ENCODE measurements at places on chromosomes 2 and 18. TPM values are rescaled to one million over a fixed set of nuclear protein-coding genes. Genes with fewer than 3 reads are reported as not detected.

GRCh38 chr2:54613386-54613785 is 110.1 kb upstream of the EML6 start:
- DNase-seq, result no peak

DNA sequence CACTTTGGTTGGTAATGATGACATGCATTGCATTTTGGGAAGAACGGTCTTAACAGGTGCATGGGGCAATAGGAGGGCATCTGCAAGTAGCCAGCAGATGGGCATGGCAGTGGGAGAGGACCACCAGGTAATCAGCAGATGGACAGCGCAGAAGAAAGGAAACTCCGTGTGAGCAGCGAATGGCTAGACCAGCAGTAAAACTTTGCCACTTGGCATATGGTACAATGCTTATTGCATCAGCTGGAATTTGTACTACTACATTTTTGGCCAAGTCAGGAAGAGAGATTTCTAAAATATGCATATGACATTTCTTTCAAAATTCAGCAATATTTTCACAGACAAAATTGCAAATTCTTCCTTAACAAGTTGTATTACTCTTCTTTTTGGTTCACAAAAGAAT is 768.5 kb downstream of the LRP1B start:
- no peak for DNase-seq

DNA sequence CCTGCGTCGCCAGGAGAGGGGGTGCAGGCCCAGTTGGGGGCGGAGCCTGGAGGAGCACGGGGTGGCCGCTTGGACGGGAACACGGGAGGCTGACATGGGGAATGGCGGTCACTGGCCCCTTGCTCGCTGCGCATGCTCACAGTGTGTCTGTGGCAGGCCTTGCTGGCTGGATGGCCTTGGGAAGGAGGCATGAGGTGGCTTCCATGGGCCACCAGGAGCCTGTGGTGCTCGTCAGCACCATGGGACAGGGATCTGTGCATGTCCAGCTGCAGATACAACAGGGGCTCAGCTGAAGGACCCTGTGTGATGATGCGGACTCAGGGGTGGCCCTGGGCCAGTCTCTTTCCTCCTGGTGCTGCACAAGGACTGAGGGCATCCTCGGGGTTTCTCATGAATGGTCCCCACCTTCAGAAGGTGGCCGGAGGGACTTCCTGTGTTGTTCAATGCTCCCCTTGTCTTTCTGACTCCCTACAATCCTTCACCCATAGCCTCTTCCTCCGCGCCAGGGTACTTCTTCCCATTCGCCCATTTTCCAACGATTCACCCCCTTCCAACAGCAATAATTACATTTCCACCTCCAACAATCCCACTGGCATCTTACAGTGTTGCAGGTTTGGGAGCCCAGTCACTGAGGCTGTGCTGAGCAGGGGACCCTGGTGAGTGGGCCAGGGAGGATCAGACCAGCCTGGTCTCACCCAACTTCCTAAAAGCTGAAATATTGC is 3.4 kb upstream of the SP140L start:
- DNase-seq, result no peak

DNA sequence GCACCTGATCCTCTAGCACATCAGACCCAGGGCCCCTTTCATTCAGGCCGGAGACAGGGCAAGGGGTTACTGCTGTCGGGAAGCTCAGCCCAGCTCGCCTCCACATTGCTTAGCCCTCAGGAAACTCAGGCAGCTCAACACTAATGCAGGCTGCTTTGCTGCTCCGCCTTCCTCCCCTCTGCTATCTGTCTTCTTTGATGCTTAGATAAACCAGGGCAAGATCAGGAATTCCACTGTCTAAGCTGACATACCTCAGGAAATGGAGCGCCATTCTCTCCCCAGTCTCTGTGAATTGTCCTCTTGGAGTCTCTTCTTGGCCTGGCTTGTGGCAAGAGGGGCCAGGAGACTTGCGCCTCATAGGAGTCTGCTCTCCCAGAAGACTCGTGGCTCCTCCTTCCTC is 25.5 kb upstream of the EXOC6B start:
- no peak for DNase-seq

- no peak for DNase-seq
These were observed 72.3 kb downstream of the SMAD7 start for GRCh38 chr18:48878471-48878870.

GRCh38 chr18:62033207-62033606 is 140.4 kb upstream of the RNF152 start:
- no peak for DNase-seq

DNA sequence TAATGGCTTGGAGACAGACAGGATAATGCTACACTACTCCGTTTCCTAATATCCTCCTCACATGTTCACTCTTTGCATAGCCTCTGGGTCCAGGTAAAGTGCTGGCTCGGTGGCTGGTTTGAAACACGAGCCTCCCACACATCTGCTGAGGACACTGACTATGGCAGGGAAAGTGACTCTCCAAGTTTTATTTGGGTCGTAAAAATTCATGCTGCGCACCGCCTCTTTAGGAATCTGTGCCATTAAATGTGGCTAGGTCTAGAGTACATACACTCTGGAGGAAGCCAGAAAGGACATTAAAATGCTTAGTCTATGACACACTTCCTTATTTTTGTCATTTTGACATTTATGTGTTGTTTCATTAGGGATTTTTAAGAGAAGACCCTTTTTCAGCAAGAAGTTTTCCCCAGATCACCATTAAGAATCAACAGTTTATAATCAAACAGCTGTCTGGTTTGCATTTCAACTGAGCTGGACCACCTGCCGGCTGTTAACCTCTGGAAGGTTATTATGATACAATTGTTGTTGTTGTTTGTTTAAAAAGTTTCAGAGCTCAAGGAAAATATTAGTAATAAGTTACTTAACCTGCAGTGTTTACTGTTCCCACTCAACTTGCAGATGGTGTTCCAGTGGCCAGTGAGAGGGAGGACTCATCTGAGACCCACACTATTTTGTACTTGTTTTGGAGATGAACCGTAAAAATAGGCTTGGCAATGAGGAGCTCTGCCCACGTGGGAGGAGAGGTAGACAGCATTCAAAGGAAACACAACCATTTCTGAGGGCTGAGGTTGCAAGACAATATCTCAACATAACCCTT is 443.3 kb upstream of the MEIS1 start:
- DNase-seq, result no peak

DNA sequence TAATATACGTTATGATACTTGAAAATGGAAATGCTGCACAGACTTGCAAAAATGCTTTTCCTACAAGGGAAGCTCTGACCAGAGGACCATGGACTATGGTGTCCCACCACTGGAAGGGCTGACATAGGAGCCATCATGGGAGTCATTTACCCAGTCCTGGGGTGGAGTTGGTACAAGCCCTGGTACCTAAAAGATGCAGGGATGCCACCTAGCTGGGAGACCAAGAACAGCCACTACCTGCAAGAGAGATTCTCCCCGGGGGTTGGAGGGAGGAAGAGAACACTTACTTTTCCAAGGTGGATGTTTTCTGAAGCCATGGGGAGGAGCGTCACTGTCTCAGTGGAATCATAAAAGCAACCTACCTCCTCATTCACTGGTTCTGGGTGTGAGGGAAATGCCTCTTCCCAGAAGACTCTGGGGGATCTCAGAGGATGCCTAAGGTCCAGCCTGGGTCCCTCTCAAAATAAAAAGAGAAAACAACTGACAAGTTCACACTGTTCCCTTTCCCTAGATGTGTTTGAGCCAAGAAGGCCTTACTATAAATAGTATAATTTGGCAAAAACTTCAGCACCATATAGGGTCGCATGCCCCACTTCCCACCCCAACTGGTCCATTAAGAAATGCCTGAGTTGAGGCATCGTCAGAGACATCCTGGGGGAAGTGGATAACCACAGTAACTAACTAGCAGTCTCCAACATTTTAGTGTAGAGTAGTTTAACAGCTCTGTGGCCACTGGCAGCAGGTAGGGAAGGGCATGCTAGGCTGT is 39.9 kb downstream of the REEP1 start:
- no peak for DNase-seq

- no peak for DNase-seq
These were observed 173.2 kb downstream of the MYO3B start for GRCh38 chr2:170350929-170351826.

CRYBA2 gene
- not detected for total RNA-seq

ESPNL gene
- total RNA-seq, result not detected

BOLL gene
- not detected for total RNA-seq

IL1RN gene
- total RNA-seq, result not detected

ALPG gene
- not detected for total RNA-seq

All from ascending aorta (tissue), 2 donors.